Fibroblast of lung (primary cell): ENCODE measurements at places on chromosomes 5 and 9. TPM values are rescaled to one million over a fixed set of nuclear protein-coding genes. Genes with fewer than 3 reads are reported as not detected.

DNA sequence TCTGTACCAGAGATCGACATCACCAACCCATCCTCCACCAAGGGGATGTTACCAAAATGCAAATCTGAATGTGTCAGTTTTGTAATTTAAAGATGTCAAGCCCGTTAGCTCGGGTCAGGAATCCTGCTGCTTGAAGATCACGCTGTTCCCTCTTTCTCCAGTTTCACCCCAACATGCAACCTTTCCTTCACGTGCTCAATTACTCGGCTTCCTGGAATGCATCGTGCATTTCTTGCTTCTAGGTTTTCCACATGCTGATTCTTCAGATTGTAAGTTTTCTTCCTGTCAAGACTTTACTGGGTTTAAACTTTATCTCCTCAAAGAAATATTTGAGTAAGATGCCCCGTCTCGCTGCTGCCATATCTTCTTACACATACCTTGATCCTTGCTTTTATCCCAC, 209.5 kb upstream of the SNX2 start:
- no peak for DNase-seq

GRCh38 chr5:111511831-111512374, 432 bp downstream of the STARD4 start:
- peak; percentile 47 for DNase-seq

GRCh38 chr9:13001989-13002580, 227.3 kb downstream of the LURAP1L start:
- no peak for DNase-seq

DNA sequence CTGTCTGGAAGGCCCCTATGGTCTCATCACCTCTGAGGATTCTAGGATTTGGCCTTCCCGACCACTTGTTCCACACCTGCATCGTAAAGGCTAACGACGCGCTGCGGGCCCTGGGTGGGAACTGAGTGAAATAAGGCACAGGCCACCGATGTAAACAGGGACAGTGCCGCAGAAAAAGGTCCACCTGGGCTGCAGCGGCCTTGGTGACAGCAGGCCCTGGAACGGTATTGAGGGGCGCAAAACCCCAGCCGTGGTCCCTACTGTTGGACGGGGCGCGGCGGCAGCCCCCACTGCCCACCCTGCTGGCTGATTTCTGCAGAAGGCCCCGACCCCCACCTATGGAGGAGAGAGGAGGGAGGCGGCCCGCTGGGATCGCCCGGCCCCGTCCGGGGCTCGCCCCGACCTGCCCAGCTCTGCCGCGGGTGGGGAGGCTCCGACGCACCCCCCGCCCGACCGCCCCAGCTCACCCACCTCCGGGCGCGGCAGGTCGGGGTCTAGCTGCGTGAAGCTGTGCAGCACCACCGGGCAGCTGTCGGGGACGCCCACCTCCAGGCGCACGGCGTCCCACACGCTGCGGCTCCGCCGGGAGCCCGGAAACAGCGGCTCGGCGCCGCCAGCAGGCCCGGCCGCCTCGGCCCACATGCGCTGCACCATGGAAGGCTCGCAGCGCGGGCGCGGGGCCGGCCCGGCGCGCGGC, 391 bp downstream of the RALGDS start:
- no peak for DNase-seq

The CARTPT gene
- total RNA-seq: not detected in 2 replicates

The KIAA0825 gene
- total RNA-seq: 3.1 and 3.6 TPM in 2 replicates
